MCF 10A (cell line): ENCODE measurements at places on chromosomes 5 and 9.

GRCh38 chr5:79806741-79807140 is 117.1 kb downstream of the CMYA5 start:
- no peak for DNase-seq

GRCh38 chr5:89246864-89247263 is 363.9 kb upstream of the MEF2C start:
- no peak for DNase-seq

DNA sequence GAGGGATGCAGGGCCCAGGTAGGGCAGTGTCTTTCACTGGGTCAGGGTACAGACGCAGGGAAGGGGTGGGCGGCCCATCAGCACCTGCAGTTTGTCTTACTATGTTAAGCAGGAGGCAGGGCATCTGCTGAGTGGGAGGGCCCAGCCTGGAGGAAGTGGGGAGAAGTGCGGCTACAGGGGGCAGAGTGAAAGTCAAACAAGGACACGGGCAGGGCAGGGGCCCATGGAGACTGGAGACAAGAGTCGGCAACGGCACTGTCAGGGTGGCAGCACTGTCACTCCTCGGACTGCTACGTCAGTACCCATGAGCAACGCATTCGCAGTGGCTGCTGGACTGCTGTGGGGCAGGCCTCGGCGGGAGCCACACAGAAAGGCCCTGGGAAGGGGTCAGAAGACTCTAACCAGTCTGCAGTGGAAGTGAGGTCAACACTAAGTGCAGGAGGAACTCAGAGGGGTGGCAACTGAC is 19.7 kb downstream of the CAMSAP1 start:
- no peak for DNase-seq

DNA sequence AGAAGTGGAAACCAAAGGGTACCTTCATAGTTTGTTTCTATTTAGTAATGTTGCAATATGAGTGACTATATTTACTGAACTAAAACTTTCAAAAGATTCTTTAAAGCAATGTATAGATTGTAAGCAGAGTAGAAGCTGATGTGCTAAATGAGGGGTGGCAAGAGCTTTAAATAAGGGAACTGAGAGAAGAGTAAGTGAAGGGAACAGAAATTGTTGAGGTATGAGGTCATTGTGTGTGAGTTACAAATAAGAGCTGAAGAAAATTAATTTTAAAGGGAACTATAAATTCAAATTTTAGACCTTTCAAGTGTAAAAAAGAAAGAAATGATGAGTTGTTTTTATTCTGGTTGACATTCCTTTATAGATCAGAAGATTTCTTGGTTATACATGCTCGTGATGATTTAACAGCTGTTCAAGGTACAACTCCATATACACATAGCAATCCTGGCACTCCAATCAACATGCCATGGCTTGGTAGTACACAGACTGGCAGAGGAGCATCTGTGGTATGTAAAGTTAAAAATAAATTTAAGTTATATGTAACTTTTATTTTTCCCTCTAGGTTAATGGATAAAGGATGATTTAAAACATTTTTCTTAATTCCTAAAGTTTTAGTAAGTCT is 135.1 kb upstream of the TNFAIP8 start:
- DNase-seq = no peak

DNA sequence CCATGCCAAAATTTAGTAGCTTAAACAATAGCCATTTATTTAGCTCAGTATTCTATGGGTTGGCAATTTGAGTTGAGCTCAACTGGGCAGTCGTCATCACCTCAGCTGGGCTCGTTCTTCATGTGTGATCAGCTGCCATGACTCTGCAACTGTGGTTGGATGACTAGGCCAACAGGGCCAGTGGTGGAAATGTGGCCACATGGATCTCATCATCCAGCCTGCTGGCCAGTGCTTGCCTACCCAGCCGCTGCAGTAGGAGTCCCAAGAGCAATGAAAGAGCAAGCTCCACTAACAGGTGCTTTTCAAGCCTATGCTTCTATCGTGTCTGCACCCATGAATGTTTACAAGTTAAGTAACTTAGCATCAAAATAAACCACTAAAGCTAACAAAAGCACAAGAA is 158.0 kb downstream of the ATPSCKMT start:
- no peak for DNase-seq
